Urinary bladder (tissue), 4 donors: ENCODE measurements at places on chromosomes 6 and 20. TPM values are rescaled to one million over a fixed set of nuclear protein-coding genes. Genes with fewer than 3 reads are reported as not detected.

The PPP1R3G gene
- 4.7 TPM for total RNA-seq

The DEFB110 gene
- not detected for total RNA-seq

The CALHM5 gene
- 8.6 TPM for total RNA-seq

The PNLDC1 gene
- not detected for total RNA-seq

The PHACTR3 gene
- total RNA-seq, result 2.7 TPM

The MUCL3 gene
- not detected for total RNA-seq

The PKIB gene
- 5.1 TPM for total RNA-seq
